NCI-H187 treated with DMSO at 0.1 percent for 48 hours (cell line): ENCODE measurements at places on chromosomes 1 and 21.
A peak's percentile ranks its signal among the peaks of the same experiment; 100 is the strongest.

GRCh38 chr1:39981945-39982344 lies 27.0 kb downstream of the MFSD2A start:
- DNase-seq = no peak

- DNase-seq = no peak
These were observed 28.5 kb downstream of the SORT1 start for GRCh38 chr1:109369167-109369746.

DNA sequence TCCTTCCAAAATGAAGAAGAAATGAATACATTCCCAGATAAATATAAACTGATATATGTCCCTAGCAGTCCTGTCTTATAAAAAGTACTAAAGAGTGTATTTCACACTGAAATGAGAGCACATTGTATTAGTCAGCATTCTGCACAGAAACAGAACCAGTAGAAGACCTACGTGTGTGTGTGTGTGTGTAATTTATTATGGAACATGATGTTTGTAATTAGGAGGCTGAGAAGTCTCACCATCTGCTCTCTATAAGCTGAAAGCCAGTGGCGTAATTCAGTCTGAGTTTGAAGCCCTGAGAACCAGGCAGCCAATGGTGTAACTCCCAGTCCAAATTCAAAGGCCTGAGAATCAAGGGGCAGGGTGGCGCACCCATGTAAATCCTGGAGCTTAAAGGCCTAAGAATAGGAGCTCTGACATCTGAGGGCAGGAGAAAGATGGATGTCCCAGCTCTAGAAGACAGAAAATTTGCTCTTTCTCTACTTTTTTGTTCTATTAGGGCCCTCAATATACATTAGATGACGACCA lies 146.5 kb upstream of the LYPLAL1 start:
- no peak for DNase-seq

DNA sequence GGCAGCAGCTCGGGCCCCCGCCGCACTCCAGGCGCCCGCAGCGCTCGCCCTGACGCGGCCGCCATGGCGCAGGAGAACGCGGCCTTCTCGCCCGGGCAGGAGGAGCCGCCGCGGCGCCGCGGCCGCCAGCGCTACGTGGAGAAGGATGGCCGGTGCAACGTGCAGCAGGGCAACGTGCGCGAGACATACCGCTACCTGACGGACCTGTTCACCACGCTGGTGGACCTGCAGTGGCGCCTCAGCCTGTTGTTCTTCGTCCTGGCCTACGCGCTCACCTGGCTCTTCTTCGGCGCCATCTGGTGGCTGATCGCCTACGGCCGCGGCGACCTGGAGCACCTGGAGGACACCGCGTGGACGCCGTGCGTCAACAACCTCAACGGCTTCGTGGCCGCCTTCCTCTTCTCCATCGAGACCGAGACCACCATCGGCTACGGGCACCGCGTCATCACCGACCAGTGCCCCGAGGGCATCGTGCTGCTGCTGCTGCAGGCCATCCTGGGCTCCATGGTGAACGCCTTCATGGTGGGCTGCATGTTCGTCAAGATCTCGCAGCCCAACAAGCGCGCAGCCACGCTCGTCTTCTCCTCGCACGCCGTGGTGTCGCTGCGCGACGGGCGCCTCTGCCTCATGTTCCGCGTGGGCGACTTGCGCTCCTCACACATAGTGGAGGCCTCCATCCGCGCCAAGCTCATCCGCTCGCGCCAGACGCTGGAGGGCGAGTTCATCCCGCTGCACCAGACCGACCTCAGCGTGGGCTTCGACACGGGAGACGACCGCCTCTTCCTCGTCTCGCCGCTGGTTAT lies 2.8 kb downstream of the KCNJ9 start:
- peak; percentile 61 for DNase-seq

- no peak for DNase-seq
These were observed 97.0 kb upstream of the CD34 start for GRCh38 chr1:208007938-208008342.

GRCh38 chr1:214476986-214477870 lies 74.2 kb downstream of the PTPN14 start:
- DNase-seq = no peak

DNA sequence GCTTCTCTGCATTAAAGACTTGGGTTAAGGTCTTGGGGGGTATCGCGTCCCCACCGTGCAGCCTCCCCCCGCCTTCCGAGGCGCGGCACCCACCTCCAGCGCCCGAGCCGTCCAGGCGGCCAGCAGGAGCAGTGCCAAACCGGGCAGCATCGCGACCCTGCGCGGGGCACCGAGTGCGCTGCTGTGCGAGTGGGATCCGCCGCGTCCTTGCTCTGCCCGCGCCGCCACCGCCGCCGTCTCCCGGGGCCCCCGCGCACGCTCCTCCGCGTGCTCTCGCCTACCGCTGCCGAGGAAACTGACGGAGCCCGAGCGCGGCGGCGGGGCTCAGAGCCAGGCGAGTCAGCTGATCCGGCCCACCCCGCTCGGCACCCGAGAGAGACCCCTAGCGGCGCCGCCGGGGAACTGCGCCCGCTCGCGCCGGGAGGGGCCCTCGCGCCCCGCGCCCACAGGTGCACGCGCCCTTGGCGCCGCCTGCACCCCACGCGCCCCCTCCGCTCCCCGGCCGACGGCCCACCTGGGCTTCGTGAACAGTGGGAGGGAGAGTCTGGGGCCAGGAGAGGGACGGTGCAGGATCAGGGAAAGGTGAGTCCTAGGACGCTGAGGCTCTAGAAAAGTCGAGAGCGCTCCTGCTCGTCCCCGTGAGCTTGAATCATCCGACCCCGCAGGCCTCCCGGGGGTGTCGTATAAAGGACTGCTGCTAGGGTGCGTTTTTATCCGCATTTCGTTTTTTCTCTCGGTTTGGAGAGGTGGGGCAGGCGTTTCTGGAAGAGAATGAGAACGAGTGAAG lies at the start of gene APP:
APP (minus strand) TSS at position 300 of the 787 bp plus-strand sequence; CDS start at position 150, 150 bp downstream.
- peak; percentile 5 for DNase-seq

DNA sequence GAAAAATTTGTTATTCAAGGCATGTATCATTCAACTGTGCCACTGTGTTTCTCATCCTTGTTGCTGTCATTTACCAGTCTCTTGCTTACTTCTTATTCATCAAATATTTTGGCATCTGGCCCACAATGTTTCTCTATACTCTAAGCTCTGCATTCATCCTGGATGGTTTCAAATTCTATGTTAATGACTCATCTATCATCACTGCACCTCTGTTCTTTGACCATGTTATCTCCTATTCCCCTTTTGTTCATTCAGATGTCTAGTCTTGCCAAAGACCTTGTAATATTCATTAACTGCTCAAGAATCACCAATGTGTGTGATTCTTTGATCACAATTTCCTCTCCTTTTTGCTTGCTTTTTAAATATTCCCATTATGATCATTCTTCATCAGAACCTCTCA lies 54.6 kb upstream of the PRKACB start:
- DNase-seq = no peak

- DNase-seq = no peak
These were observed 18.0 kb downstream of the FRRS1 start for GRCh38 chr1:99748419-99748818.

- DNase-seq = no peak
These were observed 103.9 kb downstream of the CASZ1 start for GRCh38 chr1:10692401-10693021.

DNA sequence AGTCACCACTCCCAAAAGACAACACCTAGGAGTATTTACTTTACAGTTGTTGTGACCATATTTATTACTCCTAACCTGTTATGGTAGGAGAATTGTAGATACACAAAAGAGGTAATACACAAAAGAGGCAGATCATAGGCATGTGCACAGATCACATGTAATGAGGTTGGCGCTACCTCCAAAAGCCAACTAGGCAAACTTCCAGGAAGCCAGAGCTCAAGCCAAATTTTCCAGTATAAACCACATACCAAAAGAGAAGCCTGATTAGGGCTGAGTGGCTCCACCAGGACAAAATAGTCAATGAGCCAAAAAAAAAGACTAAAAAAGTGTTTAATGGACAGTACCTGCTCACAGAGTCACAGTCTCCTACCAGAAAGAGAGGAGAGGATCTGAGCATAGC lies 195.0 kb upstream of the PBX1 start:
- DNase-seq = no peak

GRCh38 chr1:160801836-160802580 lies 6.0 kb downstream of the LY9 start:
- DNase-seq = no peak

DNA sequence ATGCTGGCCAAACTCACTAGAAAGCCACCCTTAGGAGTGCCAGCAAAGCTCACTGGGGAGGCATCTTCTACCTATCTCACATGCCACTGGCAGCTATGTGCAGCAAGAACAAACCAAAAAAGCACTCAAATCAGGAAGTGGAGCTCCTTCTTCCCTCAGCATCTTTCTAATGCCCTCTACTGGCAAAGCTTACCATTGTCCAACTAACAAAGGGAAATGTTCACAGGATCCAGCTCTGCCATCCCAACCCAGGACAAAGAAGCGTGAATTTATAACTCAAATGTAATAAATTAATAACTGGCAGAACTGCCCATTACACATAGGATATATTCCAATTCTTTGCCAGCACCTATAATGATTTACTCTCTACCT lies 38.9 kb downstream of the LEPR start:
- DNase-seq = no peak

DNA sequence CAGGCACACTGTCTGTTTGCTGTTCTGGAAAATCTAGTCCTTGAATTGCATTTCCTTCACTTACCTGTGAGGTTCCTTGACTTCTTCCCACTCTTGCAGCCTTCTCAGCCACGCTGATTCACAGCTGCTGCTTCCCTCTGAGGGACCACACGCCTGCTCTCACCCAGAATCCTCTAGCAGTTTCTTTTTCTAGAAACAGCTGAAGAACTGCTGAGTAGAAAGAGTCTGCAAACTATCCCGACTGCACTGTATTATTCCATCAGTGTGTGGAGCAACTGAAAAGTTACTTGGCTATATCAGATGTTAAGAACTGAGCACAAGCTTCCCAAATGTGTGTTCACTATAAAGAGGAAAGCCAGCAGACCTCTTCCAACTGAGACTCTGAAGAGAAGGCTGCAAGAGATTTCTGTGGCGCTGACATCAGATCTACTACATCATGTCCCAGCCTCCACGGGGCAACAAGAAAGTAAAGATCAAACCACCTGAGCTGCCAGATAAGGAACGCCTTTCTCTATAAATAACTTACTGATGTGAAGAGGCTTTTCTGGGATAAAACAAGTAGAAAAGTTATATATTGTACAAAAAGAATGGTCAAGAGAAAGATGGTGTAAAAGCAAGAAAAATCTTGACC lies 226.6 kb downstream of the RERE start:
- no peak for DNase-seq

DNA sequence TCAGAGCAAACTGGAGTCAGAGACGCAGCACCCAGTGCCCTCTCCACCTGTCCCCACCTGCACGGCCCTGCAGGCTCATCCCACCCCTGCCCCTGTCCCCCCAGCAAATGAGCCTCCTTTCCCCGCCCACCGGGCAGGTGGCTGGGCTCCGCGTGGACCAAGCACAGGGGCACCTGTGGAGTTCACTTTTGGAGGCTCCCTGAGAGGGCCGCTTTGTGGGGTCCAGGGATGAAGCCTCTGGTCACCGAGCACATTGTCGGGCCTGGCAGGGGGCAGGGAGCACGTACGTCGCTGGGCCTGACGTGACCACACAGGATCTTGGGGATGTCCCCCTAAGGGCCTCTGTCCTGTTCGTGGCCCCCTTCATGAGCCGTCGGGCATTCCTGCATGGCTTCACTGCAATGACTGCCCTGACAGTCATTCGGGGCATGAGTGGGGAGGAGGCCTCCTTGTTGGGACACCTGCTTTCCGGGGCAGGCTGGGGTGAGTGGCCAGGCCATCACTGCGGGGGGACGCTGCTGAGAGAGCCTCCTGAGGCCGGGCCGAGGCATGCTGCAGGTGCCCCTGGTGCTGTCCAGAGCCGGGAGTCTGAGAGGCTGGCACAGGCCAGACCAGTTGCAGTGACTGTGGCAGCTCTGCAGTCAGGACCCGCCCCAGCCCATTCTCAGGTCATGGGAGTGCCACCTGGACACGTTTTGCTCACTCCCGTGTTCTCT lies 19.7 kb downstream of the SLX9 start:
- no peak for DNase-seq

- no peak for DNase-seq
These were observed 51.0 kb downstream of the LAMC1 start for GRCh38 chr1:183074215-183074614.

DNA sequence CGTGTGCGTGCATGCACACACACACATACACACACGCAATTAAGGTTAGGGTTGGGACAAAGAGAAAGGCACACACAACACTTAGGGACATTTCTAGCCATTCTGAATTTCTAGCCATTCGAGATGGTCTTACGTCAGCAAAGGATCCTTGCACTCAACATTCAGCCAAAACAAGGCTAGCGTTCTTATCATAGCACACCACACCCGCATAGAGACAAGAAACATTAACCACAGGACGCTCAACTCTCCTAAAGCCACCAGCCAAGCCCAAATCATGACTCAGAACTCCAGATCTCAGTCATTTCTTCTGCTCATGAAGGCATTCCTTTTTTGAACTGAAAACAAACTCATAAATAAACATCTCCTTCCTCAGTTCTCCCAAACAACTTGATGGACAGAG lies 106.8 kb downstream of the LMO4 start:
- DNase-seq = no peak

DNA sequence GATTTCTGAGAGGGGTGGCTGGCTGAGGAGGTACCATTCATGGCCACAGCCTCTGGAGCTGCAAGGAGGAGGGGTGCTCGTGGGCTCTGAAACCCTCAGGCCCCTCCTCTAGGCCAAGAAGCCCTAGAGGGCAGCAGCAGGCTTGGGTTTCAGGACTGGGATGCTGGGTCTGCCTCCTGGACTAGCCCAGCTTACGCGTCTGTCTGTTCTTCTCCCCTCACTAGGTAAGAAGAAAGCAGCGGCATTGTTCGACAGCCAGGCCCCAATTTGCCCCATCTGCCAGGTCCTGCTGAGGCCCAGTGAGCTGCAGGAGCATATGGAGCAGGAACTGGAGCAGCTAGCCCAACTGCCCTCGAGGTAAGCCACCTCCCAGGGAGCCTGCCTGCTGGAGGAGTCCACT lies 60.3 kb downstream of the TMEM53 start:
- no peak for DNase-seq

- DNase-seq = no peak
These were observed 37.8 kb upstream of the CCSAP start for GRCh38 chr1:229380536-229381160.

DNA sequence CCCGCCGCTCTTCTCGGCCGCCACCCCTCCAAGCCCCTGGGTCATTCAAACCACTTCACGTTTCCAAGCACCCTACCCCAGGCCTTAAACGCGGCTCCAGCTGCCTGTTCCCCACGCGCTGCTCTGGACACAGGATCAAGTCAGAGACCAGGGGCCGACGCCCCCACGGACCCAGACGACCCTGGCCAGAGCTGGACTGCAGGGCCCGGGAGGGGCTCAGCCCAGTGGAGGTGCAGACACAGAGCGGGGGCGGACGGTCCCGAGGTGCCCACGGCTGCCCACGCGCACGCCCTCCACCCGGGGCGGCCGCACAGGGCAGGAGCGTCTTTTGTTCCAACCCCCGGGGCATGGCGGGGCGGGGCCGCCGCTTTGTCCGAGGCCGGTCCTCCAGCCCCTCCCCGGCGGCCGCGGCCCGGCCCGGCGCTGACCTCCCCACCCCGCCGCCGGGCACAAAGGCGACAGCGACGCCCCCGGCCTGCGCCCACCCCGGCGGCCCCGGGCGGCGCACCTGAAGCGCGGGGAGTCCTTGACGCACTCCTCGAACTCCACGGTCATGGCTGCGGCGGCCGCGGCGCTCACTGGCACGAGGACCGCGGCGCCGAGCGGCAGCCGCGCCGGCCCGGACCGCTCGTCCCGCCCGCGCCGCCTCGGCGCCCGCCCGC lies 338 bp downstream of the ACAP3 start:
- DNase-seq = no peak

GRCh38 chr1:192554904-192555303 lies 20.7 kb upstream of the RGS1 start:
- DNase-seq = no peak
